ENCODE measurements at places on chromosomes 4 and X.

DNA sequence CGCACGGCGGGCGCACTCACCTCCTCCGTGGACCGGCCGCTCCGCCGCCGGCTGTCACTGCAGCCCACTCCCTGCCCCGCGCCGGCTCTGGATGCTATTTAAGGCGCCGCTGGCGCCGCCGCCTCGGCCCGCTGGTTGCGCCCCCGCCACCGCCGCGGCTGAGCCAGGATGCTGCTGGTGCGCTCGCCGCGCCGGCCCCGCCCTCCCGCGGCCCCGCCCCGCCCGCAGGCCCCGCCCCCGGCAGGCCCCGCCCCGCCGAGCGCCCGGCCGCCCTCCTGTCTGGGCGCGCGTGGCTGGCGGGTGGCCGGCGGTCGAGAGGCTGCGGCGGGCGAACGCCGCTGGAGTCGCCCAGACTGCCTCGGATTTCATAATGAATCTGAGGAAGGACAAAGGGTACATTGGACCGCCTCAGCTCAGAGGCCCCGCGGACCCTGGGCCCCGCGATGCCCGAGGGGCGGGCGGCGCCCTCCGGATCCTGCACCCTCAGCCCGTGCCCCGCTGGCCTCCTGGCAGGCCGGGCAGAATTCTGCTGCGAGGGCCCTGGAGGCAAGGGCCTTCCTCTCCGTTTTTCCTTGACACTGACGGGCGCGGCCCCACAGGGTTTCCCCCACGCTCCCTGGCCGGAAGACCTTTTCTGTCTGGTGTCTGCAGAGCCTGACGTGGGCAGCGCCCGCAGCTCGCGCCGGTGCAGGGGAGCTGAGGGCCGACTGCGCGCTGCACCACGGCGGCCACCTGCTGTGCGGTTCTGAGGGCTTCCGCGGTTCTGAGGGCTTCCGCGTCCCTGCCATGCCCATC, at the start of gene ACSL1:
Gene ACSL1 (minus strand): TSS at position 73 of the 795 bp plus-strand sequence. CDS start 22,454 bp downstream, outside the sequence.
- peak; percentile 90 for DNase-seq

DNA sequence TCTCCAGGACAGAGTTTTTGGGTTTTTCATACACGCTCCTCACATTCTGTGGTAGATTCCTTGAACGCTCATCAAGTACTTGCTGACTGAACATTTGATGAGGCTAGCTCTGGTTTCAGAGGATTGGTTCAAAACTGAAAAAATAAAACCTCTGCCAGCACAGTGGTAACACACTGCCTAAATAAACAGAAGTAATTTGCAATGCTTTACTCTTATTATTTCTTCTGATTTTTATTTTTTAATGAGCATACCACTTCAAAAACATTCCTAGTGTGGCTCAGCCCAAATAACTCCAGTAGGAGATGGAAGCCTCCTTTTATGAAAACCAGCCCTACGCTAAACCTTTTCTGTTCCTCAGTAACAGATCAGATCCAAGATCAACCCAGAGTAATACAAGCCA, 72.0 kb upstream of the INTU start:
- no peak for DNase-seq

GRCh38 chrX:341541-342101, 23.0 kb upstream of the GTPBP6 start:
- peak; percentile 59 for DNase-seq

DNA sequence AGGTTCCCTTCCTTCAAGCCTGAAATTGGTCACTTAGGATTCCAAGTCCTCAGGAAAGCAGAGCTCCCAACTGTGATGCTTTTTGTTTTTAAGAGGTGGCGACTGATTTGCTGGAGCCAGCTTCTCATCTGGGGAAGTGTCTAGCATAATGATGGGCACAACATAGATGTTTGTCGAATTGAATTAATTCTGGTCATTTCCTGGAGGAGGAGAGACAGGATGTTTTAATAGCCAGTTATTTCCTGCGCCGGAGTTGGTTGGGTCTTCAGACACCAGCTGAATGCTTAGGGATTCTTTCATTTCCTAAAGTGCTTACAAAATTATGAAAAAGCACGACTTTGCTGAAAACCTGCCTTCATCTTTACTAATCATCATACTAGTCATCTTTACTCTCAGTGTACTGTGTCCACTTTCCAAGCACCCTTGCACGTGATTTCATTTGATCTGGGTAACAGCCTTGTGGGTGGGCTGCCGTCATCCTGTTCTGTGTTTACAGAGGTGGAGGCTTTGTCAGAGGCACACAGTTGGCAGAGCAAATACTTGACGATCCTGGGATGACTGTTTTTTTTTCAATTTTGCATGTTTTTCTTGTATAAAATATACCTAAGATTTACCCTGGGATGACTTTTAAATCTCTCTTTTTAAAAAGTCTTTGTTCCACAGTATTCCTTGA, 49.5 kb downstream of the RGS12 start:
- no peak for DNase-seq

DNA sequence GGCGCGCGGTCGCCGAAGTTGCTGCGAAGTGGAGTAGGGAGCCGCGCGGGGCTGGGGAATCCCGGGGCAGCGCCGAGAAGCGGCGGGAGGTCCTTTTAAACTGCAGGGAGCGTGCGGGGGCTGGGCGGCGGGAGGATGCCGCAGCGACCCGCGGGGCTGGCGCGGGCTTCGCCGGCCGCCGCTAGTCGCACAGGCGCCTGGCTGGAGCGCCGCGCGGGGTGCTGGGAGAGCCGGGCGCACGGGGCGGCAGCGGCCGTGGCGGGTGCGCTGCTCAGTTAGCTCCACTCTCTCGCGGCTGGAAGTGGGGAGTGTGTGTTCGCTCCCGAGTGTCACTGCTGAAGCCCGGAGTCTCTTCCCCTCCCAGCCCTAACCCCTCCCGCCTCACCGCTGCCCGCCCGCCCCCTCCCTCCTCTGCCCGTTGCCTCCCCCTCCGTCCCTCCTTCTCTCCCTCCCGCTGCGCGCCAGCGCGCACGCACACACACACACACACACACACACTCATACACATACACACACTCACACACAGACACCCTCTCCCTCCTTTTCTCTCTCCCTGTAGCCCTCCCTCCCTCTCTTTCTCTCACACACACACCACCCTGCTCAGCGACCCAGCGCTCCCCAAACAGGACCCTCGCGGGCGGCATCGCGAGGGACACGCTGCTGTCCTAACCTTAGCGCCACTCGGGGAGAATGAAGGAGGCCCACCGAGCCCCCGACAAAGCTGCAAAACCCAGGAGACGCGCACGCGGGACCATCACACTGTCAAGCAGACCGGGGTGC, at the start of gene NDNF:
Gene NDNF (minus strand): TSS at position 312 of the 780 bp plus-strand sequence. CDS start 26,698 bp downstream, outside the sequence.
- peak; percentile 78 for DNase-seq

DNA sequence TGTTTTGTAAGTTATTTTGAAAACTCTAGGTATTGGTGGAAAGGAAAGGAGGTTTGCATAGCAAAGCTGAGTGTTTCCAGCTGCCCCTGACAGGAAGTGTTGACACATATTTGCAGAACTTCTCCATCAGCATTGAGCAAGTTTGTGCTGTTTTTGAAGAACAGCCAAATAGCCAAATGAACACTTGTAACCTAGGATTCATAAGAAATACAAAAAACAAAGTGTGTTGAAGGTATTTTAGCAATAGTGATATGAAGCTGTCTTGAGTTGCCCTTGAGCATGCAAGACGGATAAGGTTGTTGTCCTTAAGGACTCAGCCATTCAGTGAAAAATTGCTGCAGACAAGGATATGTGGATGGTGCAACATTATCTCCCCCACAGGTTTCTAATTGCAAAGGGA, 68.3 kb upstream of the PGM2 start:
- DNase-seq = peak; percentile 72

Measured in sigmoid colon (tissue), 7 donors.